ENCODE measurements at places on chromosomes 1 and 21. TPM values are rescaled to one million over a fixed set of nuclear protein-coding genes. Genes with fewer than 3 reads are reported as not detected.

The C1orf115 gene
- 3.9 TPM for total RNA-seq

The NOS1AP gene
- total RNA-seq = 27.9 TPM

The CA6 gene
- total RNA-seq = not detected

The LMX1A gene
- total RNA-seq = not detected

The MFAP2 gene
- total RNA-seq = 12.9 TPM

DNA sequence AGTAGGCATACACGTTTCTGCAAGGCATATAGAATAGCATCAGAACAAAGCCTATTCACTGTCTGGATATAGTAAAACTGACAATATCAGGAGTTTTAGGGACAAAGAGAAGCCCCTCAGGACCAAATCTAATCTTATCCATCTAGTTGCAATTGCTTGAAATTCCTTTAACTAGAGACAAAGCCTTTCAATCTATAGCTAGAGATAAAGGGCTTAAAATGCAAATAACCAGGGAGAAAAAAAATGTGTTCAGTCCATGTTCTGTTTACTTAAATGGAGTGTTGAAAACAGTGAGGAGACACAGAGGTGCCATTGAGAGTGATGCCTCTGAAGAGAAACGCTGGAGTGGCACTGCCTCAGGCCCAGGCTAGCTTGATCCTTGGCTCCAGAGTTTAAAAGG, 286.1 kb downstream of the DPYD start:
- DNase-seq = no peak

- no peak for DNase-seq
Measured at GRCh38 chr1:157089789-157090188, 9.8 kb downstream of the ETV3L start.

- no peak for DNase-seq
Measured at GRCh38 chr1:183937611-183938010, 99.9 kb downstream of the COLGALT2 start.

GRCh38 chr1:2165646-2166045, 28.9 kb downstream of the FAAP20 start:
- DNase-seq = no peak

- no peak for DNase-seq
Measured at GRCh38 chr1:22526677-22527076, 36.6 kb upstream of the EPHA8 start.

GRCh38 chr1:14915356-14916054, 238.0 kb upstream of the TMEM51 start:
- peak; percentile 50 for DNase-seq
